Pericardium fibroblast (primary cell): ENCODE measurements at places on chromosomes 5 and 9. TPM values are rescaled to one million over a fixed set of nuclear protein-coding genes. Genes with fewer than 3 reads are reported as not detected.

CCL27 gene
- 0.12 TPM in 1 of 2 replicates, not detected in the other for total RNA-seq

ARID3C gene
- 0.35 and 1.2 TPM in 2 replicates for total RNA-seq

TNC gene
- total RNA-seq: 1.2 and 12.4 TPM in 2 replicates

PCDHGA8 gene
- 0.70 and 1.4 TPM in 2 replicates for total RNA-seq

WWC1 gene
- total RNA-seq: 1.0 and 2.1 TPM in 2 replicates

TEX10 gene
- 13.3 and 17.5 TPM in 2 replicates for total RNA-seq
